ENCODE measurements at places on chromosomes 5 and 9. TPM values are rescaled to one million over a fixed set of nuclear protein-coding genes. Genes with fewer than 3 reads are reported as not detected.

- no peak for DNase-seq
Measured at GRCh38 chr9:73855206-73855605, 641.9 kb upstream of the RORB start.

- peak; percentile 79 for DNase-seq
Measured at GRCh38 chr5:134511796-134512660, 13.4 kb upstream of the JADE2 start.

GRCh38 chr5:142911170-142911569 lies 141.0 kb downstream of the ARHGAP26 start:
- DNase-seq, result no peak

- DNase-seq, result peak; percentile 88
Measured at GRCh38 chr9:128339761-128340690, at the start of gene SLC27A4. Gene SLC27A4 (plus strand): TSS chr9:128340527. CDS start chr9:128343133, 2,606 bp downstream.

- DNase-seq, result no peak
Measured at GRCh38 chr5:152427721-152428120, 22.6 kb upstream of the NMUR2 start.

Gene PHYHD1
- 39.7 TPM for total RNA-seq

Data from left ventricle myocardium superior (tissue), 1 donor.